ENCODE measurements at places on chromosomes 12 and 14. TPM values are rescaled to one million over a fixed set of nuclear protein-coding genes. Genes with fewer than 3 reads are reported as not detected.

ESPL1 gene
- 1.2 TPM for total RNA-seq

SYNE2 gene
- 109 TPM for total RNA-seq

CALM1 gene
- 1,432 TPM for total RNA-seq

SYCP3 gene
- 0.82 TPM for total RNA-seq

EVL gene
- 73.0 TPM for total RNA-seq

CIPC gene
- total RNA-seq = 44.8 TPM

CD4 gene
- 2.0 TPM for total RNA-seq

DUSP6 gene
- 38.3 TPM for total RNA-seq

FBXO33 gene
- 24.5 TPM for total RNA-seq

IL31 gene
- total RNA-seq = not detected

MORN3 gene
- 3.3 TPM for total RNA-seq

HOXC13 gene
- total RNA-seq = not detected

NTS gene
- 6.5 TPM for total RNA-seq

DNAI7 gene
- total RNA-seq = 3.7 TPM

JPH4 gene
- total RNA-seq = 32.2 TPM

RTN1 gene
- total RNA-seq = 877 TPM

BEGAIN gene
- 8.6 TPM for total RNA-seq

ERP27 gene
- total RNA-seq = not detected

FAM90A1 gene
- total RNA-seq = 0.41 TPM

APOF gene
- total RNA-seq = not detected

CLMN gene
- 0.82 TPM for total RNA-seq

KIF5A gene
- total RNA-seq = 42.8 TPM

FZD10 gene
- total RNA-seq = 0.41 TPM

CISTR gene
- total RNA-seq = not detected
